SJSA1 (cell line): ENCODE measurements at places on chromosomes 1 and 21. TPM values are rescaled to one million over a fixed set of nuclear protein-coding genes. Genes with fewer than 3 reads are reported as not detected.

GRCh38 chr21:41778930-41779600, 12.2 kb upstream of the RIPK4 start:
- no peak overlapping the region for H3K4me3 ChIP-seq
- H3K27ac ChIP-seq: no peak overlapping the region
- H3K4me1 ChIP-seq: peaks cover 16% of the 10 kb centered on the region
- no peaks in the 10 kb centered on the region for H3K36me3 ChIP-seq
- peaks cover 2% of the 10 kb centered on the region; the same call in 1 of the 2 replicates for H3K27me3 ChIP-seq
- DNase-seq: no peak

DNA sequence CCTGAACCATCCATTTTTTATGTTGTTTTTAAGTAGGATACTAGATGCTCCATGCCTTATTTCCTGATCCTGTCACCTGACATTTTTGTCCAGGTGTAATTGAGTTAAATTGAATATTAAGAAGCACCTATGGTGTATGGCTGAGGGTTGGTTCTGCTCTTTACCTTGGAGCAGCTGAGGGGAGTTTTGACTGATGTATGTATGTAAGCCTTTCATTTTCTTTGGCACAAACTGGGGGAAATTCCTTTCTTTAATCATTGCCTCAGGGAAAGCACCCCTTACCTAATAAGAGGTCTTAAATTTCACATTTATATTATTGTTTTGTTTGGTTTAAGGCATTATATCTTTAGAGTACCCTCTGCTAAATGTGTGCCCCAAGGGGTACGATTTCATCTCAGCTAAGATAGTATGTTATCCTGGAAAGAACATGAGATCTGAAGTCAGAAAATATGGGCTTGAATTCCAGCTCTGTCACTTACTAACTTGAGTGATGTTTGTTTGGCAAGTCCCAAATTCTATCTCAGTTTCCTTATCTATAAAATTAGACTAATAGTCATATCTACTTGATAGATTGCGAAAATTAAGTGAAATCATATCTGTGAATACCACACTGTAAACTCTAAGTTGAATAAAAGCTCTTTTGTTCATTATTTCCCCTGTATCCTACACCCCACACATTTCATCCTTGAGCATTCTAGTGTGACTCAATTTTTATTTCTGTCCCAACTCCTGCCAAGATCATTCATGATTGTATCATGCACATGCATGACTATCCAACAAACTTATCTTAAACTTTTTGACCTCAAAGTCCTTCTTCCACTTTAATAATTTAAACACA, 57.7 kb upstream of the NUF2 start:
- no peaks in the 10 kb centered on the region for H3K36me3 ChIP-seq
- H3K4me3 ChIP-seq: no peak overlapping the region
- no peaks in the 10 kb centered on the region for H3K27me3 ChIP-seq
- no peak overlapping the region for H3K27ac ChIP-seq
- H3K4me1 ChIP-seq: no peaks in the 10 kb centered on the region

Gene CD101
- 0.05 and 0.50 TPM in 2 replicates for total RNA-seq

Gene LCE1E
- total RNA-seq: not detected in 2 replicates

GRCh38 chr1:210332233-210332632, 3.5 kb downstream of the HHAT start:
- H3K4me1 ChIP-seq: peaks cover 16% of the 10 kb centered on the region
- no peaks in the 10 kb centered on the region for H3K36me3 ChIP-seq
- no peaks in the 10 kb centered on the region for H3K27me3 ChIP-seq
- H3K4me3 ChIP-seq: no peak overlapping the region
- no peak for DNase-seq
- H3K27ac ChIP-seq: no peak overlapping the region
